Astrocyte of the cerebellum (primary cell): ENCODE measurements at places on chromosomes 4 and X.

GRCh38 chr4:106486533-106486932 is 118.0 kb upstream of the GIMD1 start:
- no peak for DNase-seq

GRCh38 chr4:174789657-174790056 is 39.4 kb downstream of the GLRA3 start:
- DNase-seq, result no peak

DNA sequence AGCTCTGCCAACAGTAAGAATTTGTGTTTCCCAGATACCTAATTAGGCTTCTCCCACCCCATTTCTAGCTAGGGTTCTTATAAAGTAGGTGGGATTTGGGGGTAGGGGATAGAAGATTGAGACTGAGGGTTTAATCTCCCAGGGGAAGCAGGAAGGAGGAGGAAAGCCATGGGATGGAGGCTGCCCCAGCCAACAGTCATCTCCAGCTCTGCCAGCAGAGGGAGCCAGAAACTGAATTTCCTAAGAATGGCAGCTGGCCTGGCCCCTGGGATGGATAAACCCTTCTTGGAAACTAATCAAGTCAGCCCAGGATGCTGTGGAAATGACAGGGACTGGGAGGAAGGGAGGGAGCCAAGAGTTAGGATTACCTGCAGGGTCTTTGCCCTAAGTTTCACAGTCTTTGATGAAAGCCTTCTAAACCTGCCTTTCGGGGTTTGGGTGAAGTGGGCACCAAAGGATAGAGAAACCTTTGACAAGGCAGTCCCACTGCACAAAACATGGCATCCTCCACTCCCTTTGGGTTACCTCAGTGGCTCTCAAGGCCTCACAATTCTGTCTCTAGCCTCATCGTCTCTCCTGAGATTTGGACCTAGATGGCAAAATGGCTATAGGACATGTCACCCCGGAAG is 6.7 kb upstream of the ERCC6L start:
- DNase-seq, result peak; percentile 34

DNA sequence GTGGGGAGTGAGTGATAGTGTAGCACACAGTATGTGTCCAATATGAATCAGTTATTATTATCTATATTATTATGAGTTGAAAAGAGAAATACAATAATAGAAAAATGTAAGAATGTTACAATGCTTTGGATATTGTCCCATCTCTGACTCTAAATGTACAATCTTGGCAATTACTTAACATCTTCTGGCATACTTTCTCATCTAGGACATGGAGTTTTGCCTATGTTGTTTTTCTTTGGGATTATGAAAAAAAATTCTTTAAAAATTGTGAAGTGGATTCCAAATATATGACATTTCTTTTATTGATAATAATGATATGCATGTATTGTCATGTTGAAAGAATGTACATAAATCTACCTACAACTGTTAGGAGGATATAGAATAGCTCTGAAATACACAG is 84.1 kb downstream of the TBCK start:
- no peak for DNase-seq

DNA sequence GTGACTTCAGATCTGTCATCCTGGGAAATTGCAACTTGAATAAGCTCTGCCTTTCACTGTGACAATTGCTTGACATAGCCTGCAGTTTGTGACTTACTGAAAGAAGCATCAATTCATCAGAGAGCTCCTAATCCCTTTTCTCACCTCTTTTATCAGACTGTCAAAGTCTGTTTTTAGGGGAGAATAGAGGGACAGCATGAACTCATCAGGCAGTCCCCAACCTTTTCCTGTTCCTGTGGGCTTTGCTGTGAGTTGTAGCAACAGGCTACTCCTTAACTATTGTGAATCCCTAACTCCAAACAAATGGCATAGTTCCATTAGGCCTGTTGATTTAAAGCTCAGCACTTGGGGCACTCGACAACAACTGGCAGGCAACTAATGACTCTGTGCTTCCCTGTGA is 64.9 kb downstream of the DOCK11 start:
- no peak for DNase-seq

- no peak for DNase-seq
Measured at GRCh38 chr4:99077177-99077576, 11.4 kb downstream of the ADH5 start.

DNA sequence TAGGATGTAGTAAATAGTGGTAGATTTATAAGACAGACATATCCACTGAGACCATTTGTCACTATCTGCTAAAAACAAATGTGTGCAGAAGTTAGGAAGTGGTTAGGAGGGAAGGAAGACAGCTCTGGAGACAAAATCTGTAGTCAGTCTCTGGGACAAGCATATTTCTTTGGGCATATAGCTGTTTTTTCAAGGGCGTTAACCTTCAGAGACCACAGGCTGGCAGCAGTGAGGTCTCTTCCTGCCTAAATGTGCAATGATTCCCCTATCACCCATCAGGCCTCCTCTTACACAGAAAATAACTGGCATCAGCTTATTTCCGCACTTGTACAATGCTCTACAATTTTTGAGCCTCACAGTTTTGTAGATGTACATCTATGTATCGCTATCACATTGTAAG is 6.5 kb downstream of the TMEM150C start:
- no peak for DNase-seq

GRCh38 chrX:66638591-66639500 is at the start of gene EDA2R:
TSS of gene EDA2R (minus strand) at chrX:66639078. CDS start at chrX:66616020, 23,058 bp downstream.
- peak; percentile 55 for DNase-seq

- no peak for DNase-seq
Measured at GRCh38 chr4:102869569-102870197, 891 bp downstream of the CISD2 start.

DNA sequence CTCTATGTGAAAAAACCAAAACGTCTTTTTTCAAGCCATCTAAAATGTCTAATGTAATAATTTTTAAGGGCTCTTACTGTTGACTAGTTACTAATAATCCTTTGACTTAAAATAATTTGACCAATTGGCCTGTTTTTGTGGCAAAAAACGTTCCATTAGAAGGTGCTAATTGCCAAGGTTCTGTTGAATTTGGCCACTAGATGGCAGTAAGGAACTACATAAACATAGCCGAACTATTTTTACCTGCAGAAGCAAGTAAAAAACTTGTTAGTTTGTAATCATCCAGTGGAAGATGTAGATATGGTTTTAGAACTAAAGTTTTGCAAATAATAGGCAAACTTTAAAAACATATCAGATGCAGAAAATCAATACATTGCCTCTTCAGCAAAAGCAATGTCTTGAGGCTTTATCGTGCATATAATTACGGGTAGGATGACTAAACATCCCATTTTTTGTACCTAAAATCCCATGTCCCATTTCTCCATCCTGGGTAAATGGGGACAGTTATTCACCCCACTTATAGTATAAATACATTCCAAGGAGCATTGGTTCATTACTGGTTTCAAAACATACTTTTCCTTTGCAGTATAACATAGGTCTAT is 57.6 kb downstream of the PROM1 start:
- peak; percentile 60 for DNase-seq

GRCh38 chr4:19047279-19047880 is 1025.8 kb upstream of the LCORL start:
- no peak for DNase-seq

GRCh38 chr4:144575181-144575580 is 70.8 kb upstream of the HHIP start:
- DNase-seq, result no peak

GRCh38 chr4:168884251-168885124 is 125.6 kb downstream of the CBR4 start:
- DNase-seq, result no peak
